ENCODE measurements at places on chromosomes 13 and 19.

- DNase-seq = no peak
Measured at GRCh38 chr13:43783820-43784219, 3.0 kb downstream of the ENOX1 start.

GRCh38 chr19:5354403-5354802, 13.8 kb upstream of the PTPRS start:
- DNase-seq = no peak

DNA sequence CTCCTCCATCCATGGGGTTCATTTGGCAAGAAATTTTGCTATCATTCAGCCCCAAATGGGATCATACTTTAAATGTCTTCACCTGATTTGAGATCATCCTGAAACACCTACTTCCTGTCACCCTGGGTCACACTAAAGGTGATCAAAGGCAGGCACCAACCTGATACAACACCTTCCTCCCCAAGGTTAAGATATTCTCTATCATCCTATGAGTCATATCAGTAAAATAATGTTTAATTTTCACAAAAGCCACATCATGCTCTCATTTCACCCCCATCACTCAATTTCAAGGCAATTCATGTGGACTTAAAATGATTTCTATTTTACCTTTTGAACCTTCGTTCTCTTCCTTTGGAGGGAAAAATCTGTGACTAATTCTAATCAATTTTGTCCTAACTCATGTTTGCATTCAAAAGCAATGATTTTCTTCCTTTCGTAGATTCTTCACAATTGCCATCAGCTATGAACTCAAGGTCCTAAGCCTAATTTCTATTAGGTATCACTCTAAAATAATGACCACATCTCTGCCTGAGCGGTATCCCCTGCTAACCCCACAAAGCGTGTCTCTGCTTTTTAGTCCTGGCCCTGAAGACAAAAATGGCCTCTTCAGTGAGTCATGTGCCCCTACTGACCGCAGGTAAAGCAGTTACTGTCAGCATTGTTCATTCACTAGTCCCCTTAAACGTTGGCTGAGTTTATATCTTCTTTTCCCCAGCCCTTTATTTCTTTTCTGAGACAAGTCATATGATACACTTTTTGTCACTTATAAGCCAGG, 139.0 kb downstream of the SPRY2 start:
- no peak for DNase-seq

DNA sequence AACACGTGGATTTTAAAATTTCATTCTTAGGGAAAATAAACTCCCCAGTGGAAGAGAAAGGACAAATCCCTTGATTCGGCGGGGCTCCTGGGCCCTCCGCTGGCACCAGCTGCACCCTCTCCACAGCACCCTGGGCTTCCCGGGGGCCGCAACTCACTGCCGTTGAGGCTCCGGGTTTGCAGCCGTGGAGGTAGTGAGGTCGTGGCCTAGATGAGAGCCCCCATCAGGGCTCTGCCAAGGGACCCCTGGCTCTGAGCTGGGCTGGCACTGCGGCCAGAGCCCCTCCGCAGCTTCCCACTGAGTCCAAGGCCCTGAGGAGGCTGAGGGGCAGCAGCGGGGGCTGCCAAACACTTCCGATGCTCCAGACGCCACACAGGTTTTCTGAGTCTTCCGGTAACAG, 133.7 kb upstream of the MCF2L start:
- DNase-seq = no peak
